ENCODE measurements at places on chromosomes 12 and 14.

DNA sequence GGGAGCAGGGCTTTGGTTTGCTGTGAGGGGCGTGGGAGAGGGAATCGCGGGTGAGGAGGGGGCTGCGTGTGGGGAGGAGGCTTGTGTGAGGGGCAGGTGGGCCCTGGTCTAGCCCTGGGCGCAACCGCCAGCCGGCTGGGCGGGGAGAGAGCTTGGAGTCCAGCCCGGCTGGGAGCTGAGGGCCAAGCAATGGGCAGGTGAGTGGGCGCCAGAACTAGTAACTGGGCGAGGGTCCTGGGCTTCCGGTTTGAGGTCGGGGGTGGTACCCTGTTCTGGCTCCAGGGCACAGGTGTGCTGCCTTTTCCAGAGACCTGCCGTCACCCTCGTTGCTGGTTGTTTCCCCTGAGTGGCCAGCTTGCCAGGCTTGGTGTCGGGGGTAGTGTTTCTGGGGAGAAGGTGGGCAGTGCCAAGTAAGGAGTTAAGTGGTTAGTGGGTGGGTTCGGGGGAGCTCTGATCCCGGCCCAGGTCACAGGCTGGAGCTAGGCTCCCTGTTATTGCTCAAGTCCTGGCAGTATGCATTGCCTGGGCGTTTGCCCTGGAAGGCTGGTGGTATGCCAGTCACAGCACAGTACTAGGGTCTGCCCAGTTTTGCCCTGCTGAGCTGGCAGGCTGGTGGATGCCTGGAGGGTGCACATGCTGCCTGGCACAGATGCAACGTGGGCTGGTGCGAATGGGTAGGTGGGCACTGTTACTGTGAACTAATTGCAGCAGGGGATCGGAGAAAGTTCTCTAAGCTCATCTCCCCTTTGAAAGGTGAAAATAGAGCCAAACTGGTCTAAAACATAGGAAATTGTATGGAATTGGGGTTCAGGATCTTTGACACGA lies 683 bp downstream of the CIPC start:
- no peak for DNase-seq

GRCh38 chr14:73211251-73212040 lies 25.9 kb upstream of the PAPLN start:
- DNase-seq, result peak; percentile 48

- no peak for DNase-seq
Observed at GRCh38 chr12:59282999-59283398, 312.8 kb upstream of the SLC16A7 start.

- DNase-seq, result no peak
Observed at GRCh38 chr12:95446506-95446900, 27.4 kb upstream of the METAP2 start.

GRCh38 chr14:55954108-55954507 lies 164.1 kb upstream of the PELI2 start:
- no peak for DNase-seq

- DNase-seq, result no peak
Observed at GRCh38 chr14:51444353-51445000, 204.4 kb downstream of the TMX1 start.

DNA sequence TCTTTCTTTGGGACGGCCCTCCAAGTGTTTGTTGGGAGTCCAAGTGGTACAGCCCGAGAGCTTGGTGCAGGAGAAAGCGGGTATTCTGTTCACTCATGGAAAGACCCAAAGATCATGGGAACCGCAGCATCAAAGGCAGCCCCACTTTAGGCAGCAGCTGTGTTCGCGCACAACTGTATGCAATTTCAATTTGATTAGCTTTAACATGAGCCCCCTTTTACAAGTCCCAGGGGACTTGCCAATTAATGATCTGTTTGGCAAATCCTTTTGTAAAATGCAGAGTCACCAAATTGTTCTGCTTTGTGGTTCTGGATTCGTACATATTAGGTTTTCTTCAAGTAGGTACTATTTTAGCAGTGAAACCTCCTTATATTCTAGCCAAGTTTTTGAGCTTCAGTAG lies 217.7 kb downstream of the AACS start:
- DNase-seq, result no peak

DNA sequence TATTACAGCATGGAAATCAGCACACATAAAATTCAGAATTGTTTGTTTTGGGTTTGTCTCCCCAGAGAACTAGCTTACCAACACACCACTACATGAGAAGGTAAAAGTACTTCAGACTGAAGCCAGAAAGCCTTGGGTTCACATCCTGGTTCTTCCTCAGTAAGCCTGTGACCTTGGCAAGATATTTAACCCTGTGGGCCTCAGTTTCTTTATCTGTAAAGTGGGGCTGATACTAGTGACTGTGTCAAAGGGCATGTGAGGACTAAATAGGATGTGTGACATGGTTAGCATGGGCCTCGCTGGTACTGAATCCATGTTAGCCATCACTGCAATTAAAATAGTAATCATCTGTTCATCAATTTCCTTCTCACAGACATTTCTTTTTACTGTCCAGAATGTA lies 366.1 kb downstream of the MED13L start:
- DNase-seq, result no peak

- DNase-seq, result no peak
Observed at GRCh38 chr14:88823968-88824313, 510 bp upstream of the TTC8 start.

- DNase-seq, result no peak
Observed at GRCh38 chr12:93429852-93430251, 11.9 kb downstream of the UBE2N start.

- no peak for DNase-seq
Observed at GRCh38 chr12:2548081-2548480, 246.7 kb upstream of the FKBP4 start.

DNA sequence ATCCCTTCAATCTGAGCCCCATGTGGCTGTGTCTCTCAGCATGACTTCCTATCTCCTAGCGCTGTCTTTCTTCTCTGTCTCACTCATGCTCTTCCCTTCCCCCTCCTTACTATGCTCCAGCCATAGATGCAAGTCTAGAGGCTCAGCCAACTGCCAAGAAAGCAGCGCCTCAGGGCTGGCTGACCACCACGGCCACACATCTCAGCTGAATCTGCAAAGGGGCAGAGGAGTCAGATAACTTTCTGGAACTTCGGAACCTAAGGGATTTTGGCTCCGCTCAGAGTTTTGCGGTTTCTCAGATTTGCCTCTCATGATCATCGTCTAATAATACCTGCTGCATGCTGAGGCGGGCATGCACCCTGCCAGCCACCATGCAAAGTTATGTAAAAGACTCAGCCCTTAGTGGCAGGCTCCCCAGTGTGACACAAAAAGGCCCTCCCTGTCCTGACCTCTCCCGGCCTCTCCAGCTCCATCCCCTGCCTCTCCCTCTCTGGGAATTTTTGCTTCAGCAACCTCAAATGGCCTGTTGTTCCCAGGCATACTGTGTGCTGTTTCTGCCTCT lies 5.0 kb upstream of the FGF6 start:
- no peak for DNase-seq

GRCh38 chr12:106135781-106136180 lies 3.0 kb downstream of the NUAK1 start:
- no peak for DNase-seq

DNA sequence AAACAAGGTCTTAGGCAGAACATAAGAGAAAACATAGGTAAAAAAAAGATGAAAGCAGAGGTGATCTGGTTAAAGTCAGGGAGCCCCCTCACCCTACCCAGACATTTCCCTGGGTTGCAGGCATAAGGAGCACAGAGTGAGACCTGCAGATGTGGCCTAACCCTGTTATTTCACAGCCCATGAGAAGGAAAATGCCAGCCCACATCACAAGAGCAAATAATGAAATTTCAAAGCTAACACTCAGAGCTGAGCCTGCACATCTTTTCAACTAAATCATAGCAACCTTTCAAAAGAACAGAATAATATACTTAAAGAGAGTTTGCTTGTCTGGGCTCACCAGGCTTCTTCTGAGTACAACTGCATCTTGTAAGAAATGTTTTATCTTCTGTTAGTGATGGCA lies 295.4 kb downstream of the RPAP3 start:
- no peak for DNase-seq

GRCh38 chr12:57215668-57216013 lies 953 bp upstream of the NXPH4 start:
- no peak for DNase-seq

GRCh38 chr12:109098183-109098604 lies 797 bp downstream of the UNG start:
- peak; percentile 46 for DNase-seq

DNA sequence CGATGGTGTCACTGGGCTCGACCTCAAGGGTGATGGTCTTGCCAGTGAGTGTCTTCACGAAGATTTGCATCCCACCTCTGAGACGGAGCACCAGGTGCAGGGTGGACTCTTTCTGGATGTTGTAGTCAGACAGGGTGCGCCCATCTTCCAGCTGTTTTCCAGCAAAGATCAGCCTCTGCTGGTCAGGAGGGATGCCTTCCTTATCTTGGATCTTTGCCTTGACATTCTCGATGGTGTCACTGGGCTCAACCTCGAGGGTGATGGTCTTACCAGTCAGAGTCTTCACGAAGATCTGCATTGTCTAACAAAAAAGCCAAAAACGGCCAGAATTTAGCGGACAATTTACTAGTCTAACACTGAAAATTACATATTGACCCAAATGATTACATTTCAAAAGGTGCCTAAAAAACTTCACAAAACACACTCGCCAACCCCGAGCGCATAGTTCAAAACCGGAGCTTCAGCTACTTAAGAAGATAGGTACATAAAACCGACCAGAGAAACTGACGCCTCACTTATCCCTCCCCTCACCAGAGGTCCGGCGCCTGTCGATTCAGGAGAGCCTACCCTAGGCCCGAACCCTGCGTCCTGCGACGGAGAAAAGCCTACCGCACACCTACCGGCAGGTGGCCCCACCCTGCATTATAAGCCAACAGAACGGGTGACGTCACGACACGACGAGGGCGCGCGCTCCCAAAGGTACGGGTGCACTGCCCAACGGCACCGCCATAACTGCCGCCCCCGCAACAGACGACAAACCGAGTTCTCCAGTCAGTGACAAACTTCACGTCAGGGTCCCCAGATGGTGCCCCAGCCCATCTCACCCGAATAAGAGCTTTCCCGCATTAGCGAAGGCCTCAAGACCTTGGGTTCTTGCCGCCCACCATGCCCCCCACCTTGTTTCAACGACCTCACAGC lies 717 bp downstream of the UBC start:
- DNase-seq, result peak; percentile 84

GRCh38 chr12:117188961-117189724 lies 1.1 kb downstream of the FBXO21 start:
- no peak for DNase-seq

GRCh38 chr12:90979951-90980350 lies 24.8 kb downstream of the EPYC start:
- DNase-seq, result no peak

GRCh38 chr12:75162845-75163244 lies 46.8 kb downstream of the KCNC2 start:
- no peak for DNase-seq

DNA sequence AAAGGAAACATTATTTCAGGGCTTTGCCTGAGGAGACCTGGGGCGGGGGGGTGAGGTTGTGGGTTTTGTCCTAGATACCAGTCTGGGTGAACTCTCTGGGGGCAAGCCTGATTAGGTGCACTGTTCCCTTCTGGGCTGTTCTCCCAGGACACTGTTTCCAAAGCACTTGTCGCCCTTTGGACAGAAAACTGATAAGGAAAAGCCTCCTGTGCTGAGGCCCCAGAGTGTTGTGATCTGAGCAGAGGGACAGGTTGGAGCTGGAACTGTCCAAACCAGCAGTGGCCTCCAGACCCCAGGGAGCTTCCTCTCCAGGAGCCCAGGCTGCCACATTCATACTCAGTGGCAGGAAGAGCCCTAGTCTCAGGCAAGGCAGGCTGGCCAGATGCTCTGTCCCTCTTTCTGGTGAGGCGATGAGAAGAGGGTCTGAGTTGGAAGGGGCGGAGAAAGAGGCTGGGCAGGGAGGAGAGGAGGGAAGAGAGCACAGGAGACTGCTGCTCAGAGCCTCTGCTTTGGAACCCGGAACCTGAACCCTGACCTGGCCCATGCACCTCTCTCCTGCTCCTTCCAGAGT lies 1.9 kb downstream of the GALNT16 start:
- no peak for DNase-seq

GRCh38 chr14:92877757-92878431 lies 45.1 kb upstream of the CHGA start:
- no peak for DNase-seq

DNA sequence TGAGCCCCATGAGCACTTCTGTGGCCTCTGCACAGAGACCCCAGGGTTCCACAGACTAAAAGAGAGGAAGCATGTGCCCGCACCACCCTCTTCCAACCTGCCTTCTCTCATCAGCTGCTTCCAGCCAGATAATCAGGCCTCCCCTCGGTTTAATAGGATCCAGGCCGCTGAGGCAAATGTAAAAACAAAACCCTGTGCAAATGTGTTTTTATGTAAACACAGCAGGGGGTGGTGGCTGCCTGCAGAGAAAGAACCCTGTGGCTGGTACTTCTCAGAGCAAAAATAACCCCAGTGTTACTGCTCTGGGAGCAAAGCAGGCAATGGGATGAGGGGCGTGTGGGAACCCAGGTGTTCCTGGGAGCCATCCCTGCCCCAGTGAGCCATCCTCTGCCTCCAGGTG lies 46.2 kb downstream of the WSCD2 start:
- DNase-seq, result no peak

DNA sequence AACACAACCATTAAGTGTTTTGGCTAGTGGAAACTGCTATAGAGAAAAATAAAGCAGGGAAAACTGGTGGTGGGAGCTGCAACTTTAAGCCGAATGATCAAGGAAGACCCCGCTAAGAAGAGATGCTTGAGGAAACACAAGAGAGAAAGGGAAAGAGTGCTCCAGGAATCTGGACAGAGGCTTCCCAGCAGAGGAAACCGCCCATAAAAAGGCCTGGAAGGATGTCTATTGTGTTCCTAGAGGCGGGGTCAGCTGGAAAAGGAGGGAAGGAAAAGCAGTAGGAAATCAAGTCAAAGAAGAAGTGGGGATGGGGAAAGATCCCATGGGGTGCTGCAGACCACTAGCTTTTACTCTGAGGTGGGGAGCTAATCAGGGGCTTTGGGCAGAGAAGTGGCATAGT lies 12.4 kb downstream of the SLC2A13 start:
- DNase-seq, result no peak

- no peak for DNase-seq
Observed at GRCh38 chr12:58695263-58695662, 225.0 kb downstream of the LRIG3 start.

DNA sequence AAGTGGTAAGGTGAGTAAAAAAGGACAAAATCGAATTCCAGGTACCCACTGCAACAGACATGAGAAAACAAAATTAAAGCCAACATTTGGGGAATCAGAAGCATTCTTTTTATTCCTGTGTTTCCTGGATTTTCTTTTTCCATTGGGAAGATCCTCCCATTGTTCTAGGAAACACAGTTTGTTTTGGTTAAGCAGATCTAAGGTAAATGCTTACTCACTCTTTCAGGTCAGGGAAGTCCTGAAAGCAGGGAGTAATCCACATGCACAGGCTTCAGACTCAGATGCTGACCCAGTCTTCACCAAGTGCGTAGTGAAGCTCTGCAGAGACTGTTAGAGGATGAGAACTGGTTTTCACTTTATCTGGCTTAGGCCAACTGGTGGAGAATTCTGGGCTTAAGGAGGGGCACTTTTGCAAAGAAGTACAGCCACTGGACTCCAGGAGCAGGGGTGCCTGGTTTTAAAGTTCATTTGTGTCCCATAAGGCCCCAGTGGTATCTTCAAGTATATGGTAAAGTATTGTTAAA lies 57.7 kb downstream of the RPAP3 start:
- no peak for DNase-seq

Measured in suppressor macrophage treated with lipopolysaccharide for 4 hours (primary cell).